ENCODE measurements at places on chromosomes 3 and 15.
A peak's percentile ranks its signal among the peaks of the same experiment; 100 is the strongest.

- peak; percentile 45 for DNase-seq
These were observed 42.7 kb upstream of the MTMR10 start for GRCh38 chr15:31034152-31034551.

DNA sequence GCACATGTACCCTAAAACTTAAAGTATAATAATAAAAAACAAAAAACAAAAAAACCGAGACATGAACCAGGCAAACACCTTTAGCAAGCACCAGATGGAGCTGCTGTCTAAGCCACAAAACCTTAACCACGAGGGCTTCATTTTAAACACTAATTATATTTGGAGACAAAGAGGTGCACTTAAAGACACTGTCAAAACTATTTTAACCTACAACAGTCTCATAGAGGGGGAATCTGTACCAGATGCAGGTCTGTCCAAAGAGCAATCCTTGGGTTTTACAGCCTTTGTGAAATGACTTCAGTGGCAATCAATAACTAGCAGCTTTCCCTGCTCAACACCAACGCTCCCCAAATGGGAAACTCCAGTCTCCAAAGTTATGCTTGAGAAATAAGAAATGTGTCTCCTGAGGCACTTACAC, 115.7 kb upstream of the TSPAN3 start:
- peak; percentile 20 for DNase-seq

- no peak for DNase-seq
These were observed 66.6 kb upstream of the TOPAZ1 start for GRCh38 chr3:44175070-44175469.

DNA sequence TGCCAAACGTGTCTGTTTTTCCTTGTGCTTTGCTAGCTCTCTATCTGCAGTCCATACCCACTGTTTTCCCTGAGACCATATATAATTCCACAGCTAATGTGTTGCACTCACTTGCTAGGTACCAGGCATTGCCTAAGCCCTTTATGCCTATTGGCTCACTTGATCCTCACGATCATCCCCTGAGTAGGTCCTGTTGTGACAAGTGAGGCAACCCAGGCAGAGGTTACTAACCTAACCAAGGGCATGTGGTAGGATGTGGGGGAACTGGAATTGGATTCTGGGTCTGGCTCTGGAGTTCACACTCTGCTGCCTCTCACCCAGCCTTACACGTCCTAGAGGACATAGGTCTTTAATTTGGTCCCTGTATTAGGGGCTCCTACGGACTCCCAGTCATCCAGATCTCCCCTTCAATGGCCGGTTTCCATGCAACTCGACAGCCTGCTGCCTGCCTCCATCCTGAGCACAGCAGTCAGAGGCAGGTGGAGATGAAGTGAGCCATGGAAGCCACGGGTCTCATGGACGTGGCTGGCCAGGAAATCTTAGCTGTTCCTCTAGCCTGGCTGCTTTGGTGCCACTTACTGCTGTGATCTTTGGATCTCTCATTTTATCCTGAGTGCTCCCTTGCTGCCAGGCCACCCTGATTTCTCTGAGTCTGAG, 38.9 kb upstream of the MYZAP start:
- no peak for DNase-seq

- DNase-seq = no peak
These were observed 7.3 kb downstream of the PRR23E start for GRCh38 chr3:127200086-127200691.

GRCh38 chr3:142784228-142784627, 60.4 kb downstream of the TRPC1 start:
- no peak for DNase-seq

Measured in foreskin fibroblast (primary cell).